ENCODE measurements at places on chromosomes 4 and X.

DNA sequence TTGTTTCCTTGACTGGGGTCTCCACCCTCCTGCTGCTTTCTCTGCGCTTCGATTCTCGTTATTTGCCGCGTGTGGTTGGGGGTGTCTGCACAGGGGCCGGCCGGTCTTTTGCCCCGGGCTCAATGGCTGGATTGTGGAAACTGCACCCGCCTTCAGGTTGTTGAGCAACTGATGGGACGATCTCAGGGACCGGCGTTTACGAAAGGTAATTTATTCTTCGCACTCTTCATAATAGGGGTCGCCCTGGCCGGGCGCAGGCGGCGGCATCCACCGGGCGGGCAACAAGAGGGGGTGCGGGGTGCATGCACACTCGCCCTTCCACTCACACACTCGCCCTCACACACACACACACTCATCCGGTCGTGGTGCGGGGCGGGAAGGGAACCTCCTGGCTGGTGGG, 1.4 kb downstream of the ADGRL3 start:
- peak; percentile 18 for DNase-seq

DNA sequence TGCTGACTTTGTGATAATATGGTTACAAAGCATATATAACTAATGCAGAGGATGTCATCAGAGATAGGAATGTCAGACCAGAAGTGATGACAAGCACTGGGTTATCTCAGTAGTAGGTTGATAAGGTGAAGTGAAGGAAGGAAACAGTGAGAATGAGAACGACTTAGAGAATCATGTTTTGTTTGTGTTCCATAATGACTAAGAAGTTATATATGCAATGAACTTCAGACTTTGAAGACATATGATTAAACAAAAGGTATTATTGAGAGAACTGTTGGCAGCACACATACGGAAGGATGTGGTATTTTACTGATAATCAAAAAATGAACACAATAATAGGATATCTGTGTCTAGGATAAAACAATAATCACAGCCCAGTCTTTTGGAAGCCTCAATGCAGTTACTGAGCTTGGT, 18.3 kb upstream of the HHIP start:
- peak; percentile 34 for DNase-seq

DNA sequence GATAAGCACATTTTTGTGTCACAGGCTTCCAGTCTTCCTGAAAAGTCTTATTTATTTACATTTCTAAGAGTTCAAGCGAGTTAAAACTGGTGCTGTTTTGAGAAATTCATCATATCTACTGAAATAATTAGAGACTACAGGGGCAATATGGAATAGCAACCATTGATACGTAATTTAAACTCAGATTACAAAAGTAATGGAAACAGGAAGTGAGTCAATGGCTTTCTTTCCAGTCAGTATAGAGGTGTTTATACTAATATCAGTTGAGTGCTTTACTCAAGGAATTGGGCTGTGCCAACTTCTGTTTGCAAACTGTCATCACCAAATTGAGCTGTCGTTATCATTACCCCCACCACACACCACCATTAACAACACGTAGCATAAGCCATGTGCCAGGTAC, 222.7 kb downstream of the COL25A1 start:
- DNase-seq, result no peak

GRCh38 chr4:101186567-101187184, 160.7 kb downstream of the PPP3CA start:
- no peak for DNase-seq

DNA sequence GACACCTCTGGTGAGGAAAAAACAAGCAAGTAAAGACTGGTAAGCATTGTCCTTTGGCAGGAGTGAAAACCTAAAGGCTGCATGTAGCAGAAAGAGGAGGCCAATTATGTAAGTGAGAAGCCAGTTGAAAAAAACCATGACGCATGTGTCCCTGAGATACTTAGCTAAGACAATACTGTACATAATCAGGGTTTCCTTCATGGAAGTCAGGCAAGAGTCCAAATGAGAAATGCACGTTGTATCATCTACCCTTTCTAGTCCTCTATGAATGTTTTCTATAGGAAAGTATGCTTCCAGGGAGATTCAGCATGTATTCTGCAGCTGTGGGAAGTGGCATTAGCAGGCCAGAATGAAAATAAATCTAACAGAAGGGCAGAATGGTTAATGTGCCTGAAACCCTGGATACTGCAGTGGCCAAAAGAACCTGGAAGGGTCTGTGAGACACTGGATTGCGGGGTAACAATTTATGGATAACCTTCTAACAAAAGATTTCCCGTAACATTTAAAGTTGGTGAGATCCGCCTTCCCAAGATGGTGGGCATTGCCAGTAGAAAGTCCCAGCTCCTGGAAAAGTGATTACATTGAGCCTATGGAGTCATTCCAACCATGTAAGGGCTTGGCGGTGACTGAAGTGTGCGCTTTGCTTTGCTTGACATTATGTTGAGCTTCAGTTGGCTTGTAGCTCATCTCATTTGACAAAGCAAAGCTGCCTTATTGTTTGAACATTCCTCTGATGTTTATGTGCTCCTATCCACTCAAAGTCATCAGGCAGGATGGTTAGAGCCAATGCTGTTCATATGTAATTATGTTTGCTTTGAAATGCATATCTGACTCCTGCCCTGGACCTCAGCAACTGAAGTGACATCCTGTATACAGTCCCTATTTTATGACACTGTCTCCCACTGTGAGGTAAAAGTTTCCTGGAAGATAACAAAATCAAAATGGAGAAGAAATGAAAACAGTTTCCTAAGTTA, 200.4 kb downstream of the ARHGAP24 start:
- DNase-seq, result no peak

GRCh38 chrX:13090339-13091110, 46.1 kb upstream of the FAM9C start:
- peak; percentile 83 for DNase-seq

- no peak for DNase-seq
Observed at GRCh38 chrX:17413228-17413627, 38.2 kb downstream of the NHS start.

- no peak for DNase-seq
Observed at GRCh38 chrX:42988700-42989099, 210.7 kb upstream of the PPP1R2C start.

DNA sequence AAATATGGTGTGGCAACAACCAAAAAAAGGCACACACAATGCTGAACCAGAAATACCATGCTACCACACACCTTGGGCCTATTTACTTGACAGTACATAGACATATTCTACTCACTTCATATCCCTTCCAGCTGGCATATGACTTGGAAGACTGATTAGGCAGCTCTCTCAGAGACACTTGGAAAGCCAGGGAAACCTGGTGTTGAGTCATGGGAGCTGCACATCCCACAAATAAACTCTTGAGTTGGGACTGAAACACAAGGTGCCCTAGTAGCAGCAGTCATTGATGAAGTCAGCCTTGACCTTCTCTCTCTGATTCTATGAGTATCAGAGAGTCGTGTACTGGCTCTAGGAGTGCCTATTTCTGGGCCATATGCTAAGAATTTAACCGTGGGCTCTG, 776.6 kb upstream of the LCORL start:
- no peak for DNase-seq

- no peak for DNase-seq
Observed at GRCh38 chr4:76657443-76657842, 222.4 kb downstream of the SHROOM3 start.

- DNase-seq, result no peak
Observed at GRCh38 chrX:118734909-118735308, 7.5 kb downstream of the IL13RA1 start.

DNA sequence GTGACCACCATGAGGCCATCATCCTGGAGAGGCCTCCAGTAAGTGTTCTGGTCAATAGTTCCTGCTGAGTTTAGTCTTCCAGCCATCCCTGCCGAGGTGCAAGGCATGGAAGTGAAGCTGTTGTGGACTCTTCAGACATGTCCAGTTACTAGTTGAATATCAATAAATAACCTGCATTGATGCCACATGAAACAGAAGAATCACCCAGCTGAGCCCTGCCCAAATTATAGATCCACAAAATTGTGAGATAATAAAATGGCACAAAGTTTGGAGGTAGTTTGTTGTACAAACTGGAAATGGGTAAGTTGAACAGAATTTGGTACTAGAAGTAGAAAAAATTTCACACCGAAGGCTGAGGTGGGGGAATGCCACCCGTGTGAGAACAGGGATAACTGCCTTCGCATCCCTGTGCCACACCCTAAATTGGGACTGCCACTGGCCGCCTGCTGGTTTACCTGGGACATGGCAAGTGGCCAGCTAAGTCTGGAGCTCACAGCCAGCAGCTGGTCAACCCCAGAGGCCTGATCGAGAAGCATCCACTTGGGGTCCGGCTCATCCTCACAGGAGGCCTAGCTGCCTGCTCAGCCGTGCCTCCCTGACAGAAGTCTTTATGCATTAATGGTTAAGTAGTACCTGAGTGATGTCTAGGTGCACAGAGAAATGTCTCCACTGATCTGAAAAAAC, 184.5 kb downstream of the SPRY1 start:
- DNase-seq, result no peak

DNA sequence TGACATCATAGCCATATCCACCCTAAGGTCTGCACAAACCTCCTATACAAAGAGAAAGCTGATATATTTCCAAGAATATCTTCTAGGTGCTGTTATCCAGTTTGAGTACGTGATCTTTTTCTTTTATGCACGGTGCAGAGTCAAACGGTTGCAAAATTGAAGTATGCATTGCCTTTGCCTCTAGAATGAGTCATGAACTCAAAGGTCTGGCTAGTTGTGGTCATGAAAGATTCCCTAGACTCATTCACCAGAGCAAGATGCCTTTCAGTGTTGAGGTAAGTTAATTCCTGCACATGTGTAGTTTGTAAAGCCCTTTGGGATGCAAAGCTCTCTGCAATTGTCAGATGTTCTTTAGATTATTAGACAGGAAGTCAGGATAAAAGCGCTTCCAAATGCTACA, 704.4 kb downstream of the PCDH19 start:
- no peak for DNase-seq

DNA sequence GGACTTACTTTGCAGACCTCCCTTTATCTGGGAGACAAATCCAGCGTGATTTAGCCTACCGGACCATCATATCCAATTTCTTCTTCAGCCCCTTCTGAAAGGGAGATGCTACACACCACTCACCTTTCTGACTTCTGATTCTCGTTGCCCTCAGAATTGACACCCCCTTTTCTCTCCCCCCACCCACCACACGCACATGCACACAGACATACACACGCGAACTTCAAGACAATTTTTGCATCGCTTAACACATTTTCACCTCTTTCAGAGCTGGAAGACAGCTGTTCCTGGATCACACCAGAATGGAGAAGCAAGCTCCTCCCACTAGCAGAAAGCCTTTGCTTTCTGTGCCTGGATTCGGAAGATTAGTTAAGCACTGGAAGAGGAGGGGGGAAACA, 1.0 kb upstream of the SNCA start:
- DNase-seq, result no peak

- no peak for DNase-seq
Observed at GRCh38 chrX:40483502-40483901, 97.3 kb upstream of the ATP6AP2 start.

DNA sequence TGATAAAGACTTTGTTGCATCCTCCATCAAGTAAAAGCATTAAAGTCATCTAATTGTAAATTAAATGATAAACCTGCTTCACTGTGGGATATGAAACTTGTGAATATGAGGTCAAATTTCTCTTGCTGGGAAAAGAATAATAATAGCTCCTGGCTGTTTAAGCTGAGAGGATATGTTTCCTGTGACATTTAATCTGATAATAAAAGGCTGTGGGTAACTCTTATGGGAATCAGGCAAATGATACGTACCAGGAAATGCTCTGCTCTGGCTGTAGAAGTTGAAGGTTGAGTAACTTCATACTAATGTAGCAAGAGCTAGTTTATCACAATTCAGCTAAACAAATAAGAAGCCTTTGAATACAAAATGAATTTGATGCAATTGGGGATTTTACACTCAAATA, 574.6 kb downstream of the RAPGEF2 start:
- no peak for DNase-seq

GRCh38 chr4:56979421-56980072, 851 bp downstream of the POLR2B start:
- DNase-seq, result no peak

- peak; percentile 67 for DNase-seq
Observed at GRCh38 chrX:131802836-131803626, 220.1 kb upstream of the STK26 start.

DNA sequence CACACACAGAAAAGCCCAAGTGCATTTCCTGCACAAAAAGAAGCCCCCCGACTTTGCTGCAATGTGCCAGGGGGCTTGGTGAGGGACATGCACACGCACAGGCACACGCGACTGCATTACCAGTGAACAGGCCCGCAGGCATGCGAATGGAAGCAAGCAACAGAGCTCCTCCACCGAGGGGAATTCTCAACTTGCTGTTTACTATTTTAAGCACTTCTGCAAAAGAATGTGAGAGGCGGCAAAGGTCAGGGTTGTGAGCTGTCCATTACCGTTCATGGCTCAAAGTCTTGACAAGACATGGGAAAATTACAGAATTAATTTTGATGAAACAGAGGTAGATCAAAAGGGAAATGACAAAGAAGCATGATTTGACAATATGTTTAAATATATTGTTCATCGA, 342.5 kb upstream of the NOCT start:
- peak; percentile 69 for DNase-seq

GRCh38 chrX:129530410-129530809, 7.1 kb upstream of the SMARCA1 start:
- no peak for DNase-seq

DNA sequence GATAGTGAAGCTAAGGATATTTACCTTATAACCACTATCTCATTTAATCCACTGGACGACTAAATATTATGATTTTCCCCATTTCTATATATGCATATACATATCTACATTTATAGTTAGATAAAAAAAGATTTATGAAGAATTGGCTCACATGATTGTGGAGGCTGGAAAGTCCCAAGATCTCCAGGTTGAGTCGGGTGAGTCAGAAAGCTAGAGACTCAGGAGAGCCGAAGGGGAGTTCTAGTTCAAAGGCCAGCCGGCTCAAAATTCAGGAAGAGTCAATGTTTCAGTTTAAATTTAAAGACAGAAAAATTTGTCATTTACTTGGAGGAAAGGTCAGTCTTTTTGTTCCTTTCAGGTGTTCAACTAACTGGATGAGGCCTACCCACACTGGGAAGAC, 158.2 kb upstream of the CPEB2 start:
- no peak for DNase-seq

DNA sequence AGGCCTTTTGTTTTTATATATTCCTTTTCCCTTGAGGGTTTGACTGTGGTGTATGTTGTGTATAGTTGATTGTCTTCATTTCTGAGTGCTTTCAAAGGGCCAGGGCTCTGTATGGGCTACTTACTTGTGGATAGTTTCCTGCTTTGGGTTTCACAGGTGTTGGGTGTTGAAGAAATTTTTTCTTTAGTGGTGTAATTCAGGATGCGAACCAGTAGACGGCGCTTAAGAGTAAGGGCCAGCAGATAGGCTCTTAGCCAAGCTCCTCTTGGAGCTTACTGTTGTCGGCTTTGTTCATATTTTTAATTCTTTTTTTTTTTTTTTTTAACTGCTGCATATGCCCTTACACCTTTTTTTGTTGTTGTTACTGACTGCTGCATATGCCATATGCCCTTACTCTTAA, 276.3 kb upstream of the GALNT7 start:
- peak; percentile 26 for DNase-seq

DNA sequence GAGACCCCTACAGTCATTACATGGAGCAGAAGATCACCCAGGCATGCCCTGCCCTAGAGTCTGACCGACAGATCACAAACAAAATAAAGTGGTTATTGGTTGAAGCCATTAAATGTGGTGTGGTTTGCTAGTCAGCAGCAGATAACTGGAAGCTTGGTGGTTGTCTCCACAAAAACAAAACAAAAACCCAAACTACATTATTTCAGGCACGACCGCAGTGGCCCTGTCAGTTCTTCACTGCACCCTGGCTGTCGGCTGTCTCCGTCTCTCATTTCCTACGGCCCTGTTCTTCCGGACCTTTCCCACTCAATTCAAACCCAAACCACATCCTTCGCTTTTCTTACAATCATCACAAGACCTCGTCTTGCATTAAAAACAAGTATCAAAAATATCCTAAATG, 521.3 kb upstream of the ZFP42 start:
- no peak for DNase-seq

Measured in trophoblast cell (in vitro differentiated cells and primary cell).